ENCODE measurements at places on chromosomes 5 and 9.

- no peak for DNase-seq
Observed at GRCh38 chr5:39599721-39600431, 175.1 kb upstream of the DAB2 start.

DNA sequence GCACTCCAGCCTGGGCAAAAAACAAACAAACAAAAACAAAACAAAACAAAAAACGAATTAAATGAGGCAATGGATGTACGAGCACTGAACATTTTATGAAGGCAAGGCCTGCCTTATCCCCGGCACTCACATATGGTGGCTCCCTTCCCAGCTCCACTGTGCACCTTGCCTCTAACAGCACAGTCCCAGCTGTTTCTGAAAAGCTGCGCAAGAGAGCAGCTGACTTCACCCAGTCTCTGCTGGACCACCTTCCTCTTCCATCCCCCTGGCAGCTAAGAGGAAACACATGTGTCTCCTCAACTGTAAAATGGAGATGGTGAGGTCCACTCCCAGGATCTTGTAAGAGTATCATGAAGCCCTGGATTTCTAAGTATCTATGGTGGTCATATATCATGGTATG is 100.7 kb downstream of the KLF4 start:
- no peak for DNase-seq

DNA sequence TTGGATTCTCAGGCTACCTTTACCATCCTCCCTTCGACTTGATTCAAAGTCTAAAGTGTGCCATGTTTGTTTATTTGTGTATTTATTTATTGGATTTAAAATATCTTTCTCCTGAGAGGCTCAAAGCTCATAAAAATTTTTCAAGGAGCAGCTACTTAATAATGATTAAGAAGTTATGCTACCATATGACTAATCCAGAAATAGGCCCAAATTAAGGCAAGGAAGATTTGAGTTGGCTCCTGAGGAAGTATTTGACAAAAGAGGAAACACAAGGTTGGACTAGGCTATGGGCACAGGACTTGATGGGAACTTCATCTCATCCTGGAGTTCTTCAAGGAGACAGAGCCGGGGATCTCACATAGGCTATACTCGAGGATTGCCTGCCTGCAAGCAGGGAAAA is 22.4 kb upstream of the PPP2CA start:
- DNase-seq = no peak

DNA sequence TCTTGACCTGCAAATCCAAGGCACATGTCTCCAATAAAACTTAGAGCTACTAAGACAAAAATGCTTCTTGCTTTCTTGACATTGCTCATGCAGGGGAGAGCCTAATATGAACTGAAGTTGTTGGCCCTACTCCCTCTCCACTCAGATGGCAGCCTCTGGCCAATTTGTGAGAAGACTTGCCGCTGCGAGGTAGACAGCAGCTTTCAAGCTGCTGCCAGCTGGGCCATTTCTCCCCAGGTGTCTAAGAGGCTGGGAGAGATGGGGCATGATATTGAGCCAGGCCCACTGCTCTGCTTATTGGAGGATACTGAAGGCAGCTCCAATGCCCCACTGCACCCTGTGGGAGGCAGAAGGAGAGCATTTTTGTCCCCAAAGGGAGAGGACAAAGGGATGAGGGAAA is 380.5 kb downstream of the RASEF start:
- no peak for DNase-seq

DNA sequence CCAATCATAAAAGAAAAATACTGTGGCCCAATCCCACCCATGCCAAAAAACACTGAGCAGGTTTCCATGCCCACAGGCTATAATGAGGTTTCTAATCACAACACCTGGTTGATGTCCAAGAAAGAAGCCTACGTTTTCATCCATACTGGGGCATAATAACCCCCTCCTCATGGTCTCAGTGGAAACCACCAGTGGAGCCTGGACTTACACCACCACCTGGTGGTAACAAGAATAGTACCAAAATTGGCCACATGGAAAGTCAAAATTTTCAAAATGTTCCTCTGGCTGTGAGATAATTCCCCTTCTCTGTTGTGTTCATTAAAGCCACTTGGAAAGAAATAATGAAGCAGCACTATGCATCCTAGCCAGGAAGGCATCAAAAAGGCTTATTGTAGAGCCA is 687.3 kb upstream of the ST8SIA4 start:
- no peak for DNase-seq

GRCh38 chr9:2339416-2339815 is 282.2 kb upstream of the VLDLR start:
- DNase-seq = no peak

DNA sequence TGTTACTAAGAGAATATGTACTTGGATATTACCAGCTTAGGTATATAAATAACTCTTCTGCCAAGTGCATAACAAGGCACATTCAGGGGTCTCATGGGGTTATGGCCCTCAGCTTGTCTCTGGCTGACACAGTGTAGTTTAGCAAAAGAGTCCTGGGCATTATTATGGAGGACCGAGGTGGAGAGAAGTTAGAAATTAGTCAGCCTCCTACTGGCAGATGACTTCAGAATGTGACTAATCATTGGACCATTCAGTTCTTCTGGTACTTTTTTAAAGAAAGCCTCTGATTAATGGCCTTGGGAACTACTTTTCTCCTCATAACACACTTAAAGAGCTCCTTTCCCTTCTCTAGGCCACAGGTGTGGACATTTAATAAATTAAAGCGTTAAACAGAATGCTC is 178.9 kb downstream of the SH3GL2 start:
- no peak for DNase-seq

Data from thoracic aorta (tissue), 2 donors.